A549 treated with Mapracorat at 1 μM for 4 hours (cell line): ENCODE measurements at places on chromosomes 6 and 20. TPM values are rescaled to one million over a fixed set of nuclear protein-coding genes. Genes with fewer than 3 reads are reported as not detected.

Gene SULF2
- total RNA-seq: 20.5 to 23.5 TPM (median 21.6 TPM) in 5 replicates

Gene SNX9
- 21.9 to 26.7 TPM (median 23.0 TPM) in 5 replicates for total RNA-seq

Gene SLC22A2
- total RNA-seq: 0.10 to 0.15 TPM (median 0.12 TPM) in 3 of 5 replicates, not detected in the others

Gene C6orf132
- total RNA-seq: 1.9 to 3.0 TPM (median 2.5 TPM) in 5 replicates

Gene COL21A1
- 0.50 to 1.0 TPM (median 0.60 TPM) in 5 replicates for total RNA-seq

Gene ADGB
- total RNA-seq: not detected in 5 replicates

Gene SNRPB
- total RNA-seq: 887 to 1,036 TPM (median 1,008 TPM) in 5 replicates

Gene CTSZ
- 162 to 194 TPM (median 187 TPM) in 5 replicates for total RNA-seq

Gene IL17F
- total RNA-seq: not detected in 5 replicates

Gene SAPCD1
- total RNA-seq: 2.6 to 5.2 TPM (median 4.3 TPM) in 5 replicates

Gene STMN3
- 7.7 to 11.7 TPM (median 9.6 TPM) in 5 replicates for total RNA-seq

Gene RSPH4A
- total RNA-seq: 0.15 to 0.22 TPM (median 0.20 TPM) in 5 replicates

Gene STK38
- 15.7 to 17.6 TPM (median 16.1 TPM) in 5 replicates for total RNA-seq
